T1000 (cell line): ENCODE measurements at places on chromosomes 5 and 9.

- no peak for DNase-seq
Observed at GRCh38 chr9:122318284-122318683, 52.5 kb upstream of the PTGS1 start.

DNA sequence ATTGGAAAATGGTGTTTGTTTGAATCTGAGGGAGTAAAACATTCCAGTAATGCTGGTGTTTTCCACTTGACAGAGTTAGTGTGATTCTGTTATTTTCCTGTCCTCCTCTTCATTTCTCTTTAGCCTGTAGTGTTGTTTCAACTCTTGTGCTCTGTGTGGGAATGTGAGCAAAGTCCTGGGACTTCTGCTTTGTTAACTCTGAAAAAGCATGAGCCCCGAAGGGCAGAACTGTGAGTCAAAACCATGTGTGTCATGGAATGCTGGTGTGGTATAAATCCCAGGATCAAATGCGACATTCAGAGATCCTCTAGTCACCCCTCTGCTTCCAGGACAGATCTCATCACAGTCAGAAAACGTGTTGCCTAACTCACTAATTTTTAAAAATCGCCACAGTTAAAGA, 8.9 kb downstream of the F2R start:
- no peak for DNase-seq

DNA sequence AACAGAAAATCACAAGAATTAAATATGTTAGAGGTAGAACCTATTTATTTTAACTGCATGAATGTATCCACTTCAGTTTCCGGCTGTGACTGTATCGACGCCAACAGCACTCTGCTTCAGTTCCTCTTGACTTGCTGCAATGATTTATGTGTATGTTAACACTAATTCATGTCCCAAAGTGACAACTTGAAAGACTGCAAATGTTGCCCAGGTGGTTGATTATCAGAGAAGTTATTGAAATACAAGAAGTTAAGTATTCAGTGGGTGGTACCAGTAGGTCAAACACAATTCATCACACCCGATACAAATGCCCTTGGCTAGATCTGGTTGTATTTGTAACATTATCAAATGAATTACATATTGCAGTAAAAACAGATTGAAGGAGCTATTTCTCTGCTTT, 622.7 kb upstream of the CDH18 start:
- no peak for DNase-seq

DNA sequence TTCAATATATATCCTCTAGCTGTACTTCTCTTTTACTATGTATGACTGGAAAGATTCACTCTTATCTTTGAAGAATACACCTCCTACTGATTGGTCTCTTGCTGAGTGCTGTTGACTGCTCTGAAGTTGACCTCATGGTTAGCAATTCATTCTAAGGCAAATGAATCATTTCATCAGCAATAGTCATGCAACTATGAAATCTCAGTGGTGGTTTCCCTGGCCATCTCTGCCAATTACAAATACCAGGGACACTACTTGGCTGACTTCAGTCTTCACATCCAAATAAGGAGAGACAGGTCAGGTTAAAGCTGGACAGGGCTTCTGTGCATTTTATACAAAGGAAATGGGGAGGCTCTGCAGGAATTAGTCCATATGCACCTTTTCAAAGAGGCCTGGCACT, 333.5 kb upstream of the ACTBL2 start:
- DNase-seq, result peak; percentile 56

- no peak for DNase-seq
Observed at GRCh38 chr9:129306318-129306973, 128.4 kb upstream of the IER5L start.
